ENCODE measurements at places on chromosomes 1 and 21. TPM values are rescaled to one million over a fixed set of nuclear protein-coding genes. Genes with fewer than 3 reads are reported as not detected.

The SAMSN1 gene
- 73.0 TPM for total RNA-seq

The TSSK3 gene
- 1.1 TPM for total RNA-seq

The SAMD11 gene
- total RNA-seq: not detected

The PCBP3 gene
- total RNA-seq: 6.9 TPM

DNA sequence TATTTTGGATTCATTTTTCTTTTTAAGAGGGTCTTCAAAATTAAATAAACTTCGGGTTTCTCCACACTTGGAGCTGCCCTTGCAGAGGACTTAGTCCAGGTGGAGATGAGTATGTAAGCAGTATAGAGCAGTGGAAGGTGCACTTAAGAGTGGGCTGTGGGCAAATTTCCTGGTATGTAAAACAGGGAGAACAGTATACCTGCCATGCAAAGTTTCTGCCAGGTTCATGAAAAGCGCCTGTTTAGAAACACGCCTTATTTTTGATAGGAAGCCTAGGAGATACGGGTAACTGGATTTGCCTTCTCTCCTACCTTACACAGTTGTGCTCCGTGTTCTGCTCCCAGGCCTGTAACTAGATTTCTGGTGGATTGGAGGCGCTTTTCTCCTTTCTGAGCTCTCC lies 1.2 kb downstream of the KDM4A start:
- peaks cover 25% of the 10 kb centered on the region for H3K36me3 ChIP-seq
- H3K4me1 ChIP-seq: peaks cover 29% of the 10 kb centered on the region
- peak overlapping the region; percentile 90 for H3K4me3 ChIP-seq
- no peak for DNase-seq
- H3K27ac ChIP-seq: peak overlapping the region; percentile 97
- H3K27me3 ChIP-seq: peaks cover under 1% of the 10 kb centered on the region

- H3K4me1 ChIP-seq: no peaks in the 10 kb centered on the region
- H3K27me3 ChIP-seq: no peaks in the 10 kb centered on the region
- H3K27ac ChIP-seq: no peak overlapping the region
- H3K36me3 ChIP-seq: no peaks in the 10 kb centered on the region
- no peak overlapping the region for H3K4me3 ChIP-seq
- no peak for DNase-seq
Observed at GRCh38 chr21:16709866-16710550, 802.8 kb upstream of the CXADR start.

DNA sequence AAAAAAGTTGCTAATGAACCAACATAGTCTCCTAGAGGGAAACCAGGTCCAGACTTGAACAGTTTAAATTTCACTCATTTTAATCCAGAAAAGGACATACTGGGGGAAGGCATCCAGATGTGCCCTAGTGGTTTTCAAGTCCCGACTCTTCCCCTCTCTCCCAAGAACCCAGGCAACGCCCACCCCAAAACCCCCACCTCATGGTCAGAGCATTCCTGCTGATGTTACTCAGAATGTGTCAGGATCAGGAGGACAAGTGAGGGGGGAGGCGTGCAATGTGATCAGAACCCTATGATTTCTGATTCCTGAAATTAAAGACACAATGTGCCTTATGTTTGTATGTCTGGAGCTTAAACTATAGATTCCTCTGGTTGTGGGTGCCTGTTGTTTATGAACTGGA lies 1.6 kb upstream of the CTSK start:
- no peak overlapping the region for H3K4me3 ChIP-seq
- peaks cover 16% of the 10 kb centered on the region for H3K36me3 ChIP-seq
- no peaks in the 10 kb centered on the region for H3K27me3 ChIP-seq
- peaks cover 10% of the 10 kb centered on the region for H3K4me1 ChIP-seq

GRCh38 chr1:221190249-221190648 lies 311.0 kb downstream of the HLX start:
- no peaks in the 10 kb centered on the region for H3K36me3 ChIP-seq
- H3K4me1 ChIP-seq: no peaks in the 10 kb centered on the region

DNA sequence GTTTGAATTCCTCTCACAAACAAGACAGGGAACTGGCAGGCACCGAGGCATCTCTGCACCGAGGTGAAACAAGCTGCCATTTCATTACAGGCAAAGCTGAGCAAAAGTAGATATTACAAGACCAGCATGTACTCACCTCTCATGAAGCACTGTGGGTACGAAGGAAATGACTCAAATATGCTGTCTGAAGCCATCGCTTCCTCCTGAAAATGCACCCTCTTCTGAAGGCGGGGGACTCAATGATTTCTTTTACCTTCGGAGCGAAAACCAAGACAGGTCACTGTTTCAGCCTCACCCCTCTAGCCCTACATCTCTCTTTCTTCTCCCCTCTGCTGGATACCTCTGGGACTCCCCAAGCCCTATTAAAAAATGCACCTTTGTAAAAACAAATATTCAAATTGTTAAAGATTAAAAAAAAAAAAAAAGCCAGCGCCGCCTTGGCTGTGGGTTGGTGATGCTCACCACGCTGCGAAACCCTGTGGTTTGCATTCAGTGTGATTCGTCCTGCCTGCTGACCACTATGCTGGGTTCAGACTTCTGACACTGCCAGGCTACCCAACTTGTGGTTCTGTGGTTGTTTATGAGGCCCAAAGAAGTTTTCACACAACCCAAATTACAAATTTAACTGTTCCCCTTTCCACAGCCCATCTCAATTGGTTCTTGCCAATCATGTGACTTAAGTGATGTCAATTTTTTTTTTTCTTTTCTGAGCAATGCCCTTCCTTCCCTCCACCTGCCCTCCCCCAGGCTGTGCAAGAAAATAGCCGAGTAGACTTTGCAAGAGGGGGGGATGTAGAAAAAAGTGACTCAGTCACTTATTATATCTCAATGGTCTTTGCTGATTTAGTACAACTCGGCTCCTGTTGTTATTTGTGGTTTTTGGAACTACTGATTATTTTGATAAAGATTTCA lies at the start of gene RUNX1:
TSS of gene RUNX1 (minus strand) at position 597 of the 912 bp plus-strand sequence.
- peaks cover 68% of the 10 kb centered on the region for H3K4me1 ChIP-seq
- H3K4me3 ChIP-seq: peak within 1 kb of the TSS; percentile 93
- DNase-seq: peak; percentile 82
- peaks cover 43% of the 10 kb centered on the region for H3K36me3 ChIP-seq
- H3K27ac ChIP-seq: peak within 1 kb of the TSS; percentile 96

DNA sequence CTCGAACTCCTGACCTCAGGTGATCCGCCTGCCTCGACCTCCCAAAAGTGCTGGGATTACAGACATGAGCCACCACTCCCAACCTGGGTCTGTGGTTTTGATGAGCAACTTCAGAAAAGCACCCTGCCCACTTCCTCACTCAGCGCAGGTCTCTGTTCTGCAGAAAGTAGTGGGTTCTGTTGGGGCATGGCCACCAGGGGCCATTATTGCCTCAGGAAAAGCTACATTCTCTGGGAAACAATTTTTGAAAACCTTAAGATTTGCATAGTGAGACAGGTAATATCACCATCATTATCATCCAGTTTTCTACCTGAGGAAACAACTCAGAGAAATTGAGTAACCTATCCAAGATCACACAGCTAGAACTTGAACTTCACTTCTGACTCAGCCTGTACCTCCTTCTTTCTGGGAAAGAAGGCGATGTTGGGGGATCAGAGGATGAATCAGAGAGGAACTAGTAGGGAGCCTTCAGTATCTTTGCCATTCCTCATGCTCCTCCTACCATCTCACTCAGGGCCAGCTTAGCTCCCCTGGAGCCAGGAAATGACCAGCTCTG lies 7.1 kb upstream of the NES start:
- no peaks in the 10 kb centered on the region for H3K36me3 ChIP-seq
- H3K27ac ChIP-seq: no peak overlapping the region
- peaks cover 34% of the 10 kb centered on the region for H3K27me3 ChIP-seq
- H3K4me1 ChIP-seq: peaks cover 18% of the 10 kb centered on the region
- H3K4me3 ChIP-seq: no peak overlapping the region
- no peak for DNase-seq

- H3K27me3 ChIP-seq: peaks cover 3% of the 10 kb centered on the region
- no peak overlapping the region for H3K4me3 ChIP-seq
- no peak overlapping the region for H3K27ac ChIP-seq
Observed at GRCh38 chr21:45225741-45226327, 61.9 kb downstream of the POFUT2 start.

GRCh38 chr1:201724039-201724765 lies 104.8 kb upstream of the IPO9 start:
- H3K27ac ChIP-seq: no peak overlapping the region
- no peak overlapping the region for H3K4me3 ChIP-seq
- DNase-seq: no peak

DNA sequence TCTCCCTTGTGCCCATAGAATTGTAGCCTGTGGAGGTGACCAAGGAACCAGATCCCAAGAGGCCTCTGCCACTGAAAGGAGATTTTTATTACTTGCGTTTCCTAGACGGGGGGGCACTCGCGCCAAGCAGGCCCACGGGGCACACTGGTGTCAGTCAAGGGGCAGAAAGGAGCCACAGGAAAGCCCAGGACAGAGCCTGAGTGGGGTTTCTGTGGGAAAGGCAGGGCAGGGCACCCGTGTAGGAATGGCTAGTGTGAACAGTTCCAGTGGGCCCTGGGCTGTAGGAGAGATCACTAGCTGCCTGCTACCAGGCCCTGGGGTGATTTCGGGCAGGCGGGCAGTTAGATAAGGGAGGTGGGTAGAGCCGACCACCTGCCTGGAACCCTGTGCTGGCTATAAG lies 70.8 kb downstream of the ADARB1 start:
- no peak overlapping the region for H3K4me3 ChIP-seq
- no peak for DNase-seq
- H3K4me1 ChIP-seq: peaks cover 4% of the 10 kb centered on the region

DNA sequence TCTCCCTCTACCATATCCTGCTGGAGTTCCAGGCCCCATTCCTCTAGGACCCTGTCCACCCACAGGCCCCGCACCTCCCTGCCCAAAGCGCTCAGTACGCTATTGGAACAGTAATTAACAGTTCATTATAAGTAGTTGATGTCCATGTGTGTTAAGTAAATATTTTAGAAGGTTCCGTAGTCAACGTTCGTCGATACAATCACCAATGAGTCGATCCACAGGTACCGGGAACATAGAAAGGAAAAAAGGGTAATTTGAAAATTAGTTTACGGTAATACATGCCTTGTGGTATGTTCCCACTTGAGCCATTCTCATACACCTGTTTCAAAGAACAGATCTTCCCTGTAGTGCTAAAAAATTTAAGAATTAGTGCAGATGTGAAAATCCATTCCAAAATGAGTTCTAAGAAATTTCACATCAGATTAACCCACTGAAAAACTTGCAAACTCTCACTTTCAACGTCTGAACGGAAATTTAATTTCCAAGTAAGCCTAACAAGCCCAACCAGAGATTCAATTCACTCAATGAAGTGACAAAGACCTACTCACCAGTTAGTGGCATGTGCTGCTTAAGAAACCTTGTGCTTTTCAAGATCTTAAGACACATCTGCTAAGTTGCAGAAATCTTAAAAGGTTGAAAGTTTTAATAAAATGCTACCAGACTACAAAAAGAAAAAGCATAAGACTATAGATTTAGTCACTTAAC lies 8.3 kb downstream of the SFPQ start:
- peak overlapping the region; percentile 79 for H3K27ac ChIP-seq
- peak overlapping the region; percentile 60 for H3K4me3 ChIP-seq
- H3K36me3 ChIP-seq: peaks cover 98% of the 10 kb centered on the region
- peaks cover 87% of the 10 kb centered on the region for H3K4me1 ChIP-seq
